NCI-H1436 (cell line): ENCODE measurements at places on chromosomes 6 and 20.

DNA sequence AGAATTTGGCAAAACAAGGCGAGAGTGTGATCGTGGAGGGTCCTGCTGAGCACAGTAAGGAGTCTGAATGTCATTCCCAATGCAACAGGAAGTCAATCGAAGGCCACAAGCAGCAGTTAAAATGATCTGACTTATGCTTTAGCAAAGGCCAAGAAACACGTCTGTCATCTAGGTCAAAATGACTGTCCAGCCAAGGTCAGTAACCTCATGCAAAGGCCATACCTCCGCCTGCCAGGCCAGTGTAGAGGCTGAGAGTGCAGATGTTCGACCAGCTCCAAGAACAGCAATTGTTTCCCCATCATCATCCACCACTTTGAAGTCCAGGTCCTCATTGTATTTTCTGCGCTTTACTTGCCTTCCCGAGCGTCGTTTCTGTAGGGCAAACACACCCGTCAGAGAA is 105.6 kb downstream of the CHD6 start:
- DNase-seq: no peak

DNA sequence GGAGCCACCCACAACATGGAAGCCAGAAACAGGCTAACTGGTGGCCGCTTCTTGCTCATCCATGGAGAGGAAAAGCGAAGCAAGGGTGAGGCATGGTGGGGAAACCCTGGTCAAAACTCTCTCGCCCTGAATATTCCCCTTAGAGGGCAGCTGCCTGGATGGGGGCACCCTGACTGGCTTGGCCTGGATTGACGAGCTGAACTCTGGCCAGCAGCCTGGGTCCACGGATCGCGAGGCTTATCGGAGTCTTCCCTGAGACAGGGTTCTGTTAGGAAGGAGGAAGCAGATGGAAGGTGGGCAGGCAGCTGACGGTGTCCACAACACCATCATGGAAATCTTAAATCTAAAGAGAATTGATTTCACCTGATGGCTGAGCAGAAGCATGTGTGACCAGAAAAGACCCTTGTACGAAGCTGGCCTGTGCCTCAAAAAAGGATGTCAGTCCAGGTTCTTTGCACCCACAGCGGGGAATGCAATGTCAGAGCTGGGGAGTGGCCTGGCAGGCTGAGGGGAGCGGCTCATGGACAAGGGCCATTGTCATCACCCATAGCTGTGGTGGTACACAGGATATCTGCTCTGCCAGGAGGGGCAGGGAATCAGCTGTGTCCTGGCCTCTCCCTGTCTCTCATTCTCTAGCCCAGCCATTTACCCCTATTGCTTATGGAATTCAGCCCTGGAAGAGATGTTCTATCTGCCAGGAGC is 109.4 kb upstream of the SNX9 start:
- no peak for DNase-seq

GRCh38 chr20:42123981-42124473 is 505.9 kb upstream of the CHD6 start:
- no peak for DNase-seq

GRCh38 chr6:106165885-106166485 is 79.8 kb downstream of the PRDM1 start:
- no peak for DNase-seq

DNA sequence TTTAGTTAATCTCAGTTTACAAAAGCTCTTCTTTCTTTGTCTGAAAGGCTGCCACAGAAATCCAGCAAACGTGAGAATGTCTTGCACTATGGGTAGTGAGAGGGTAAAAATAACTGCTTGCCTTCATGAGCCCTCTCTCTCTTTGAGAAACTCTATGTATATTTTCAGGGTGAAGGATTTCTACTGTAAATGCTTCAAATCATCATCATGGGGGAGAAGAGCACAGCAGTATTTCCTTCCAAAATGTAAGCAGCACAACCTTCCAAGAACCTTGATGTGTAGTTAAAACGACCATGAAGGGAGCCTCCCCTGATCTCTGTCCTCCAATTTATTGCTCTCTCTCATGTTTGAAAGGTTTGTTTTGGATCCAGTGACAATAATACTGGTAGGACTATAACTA is 141.3 kb upstream of the CENPW start:
- DNase-seq: no peak

GRCh38 chr6:34888874-34889555 is at the start of gene ANKS1A:
Gene ANKS1A (plus strand): TSS chr6:34889255. CDS start chr6:34889403, 148 bp downstream.
- DNase-seq: peak; percentile 87

GRCh38 chr6:132961610-132962009 is 147.2 kb downstream of the RPS12 start:
- DNase-seq: no peak

- DNase-seq: no peak
Measured at GRCh38 chr6:39217177-39217864, 12.0 kb downstream of the KCNK5 start.

DNA sequence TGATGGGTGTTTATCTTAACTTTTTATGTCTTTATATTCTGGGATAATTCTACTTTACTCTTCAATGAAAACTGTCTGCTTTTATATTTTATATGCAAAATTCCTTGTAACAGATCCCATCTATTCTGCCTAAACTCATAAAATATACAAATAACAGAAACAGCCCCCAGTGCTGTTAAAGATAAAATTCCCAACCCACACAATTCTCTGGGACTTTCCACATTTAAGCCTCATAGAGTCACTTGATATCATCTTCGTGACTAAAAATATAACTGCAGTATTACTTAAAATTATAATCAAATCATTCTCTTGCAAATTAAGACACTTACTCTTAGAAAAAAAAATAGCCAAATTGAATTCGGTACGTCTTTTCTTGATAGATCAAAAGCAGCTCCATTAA is 60.2 kb downstream of the INSM1 start:
- DNase-seq: no peak

DNA sequence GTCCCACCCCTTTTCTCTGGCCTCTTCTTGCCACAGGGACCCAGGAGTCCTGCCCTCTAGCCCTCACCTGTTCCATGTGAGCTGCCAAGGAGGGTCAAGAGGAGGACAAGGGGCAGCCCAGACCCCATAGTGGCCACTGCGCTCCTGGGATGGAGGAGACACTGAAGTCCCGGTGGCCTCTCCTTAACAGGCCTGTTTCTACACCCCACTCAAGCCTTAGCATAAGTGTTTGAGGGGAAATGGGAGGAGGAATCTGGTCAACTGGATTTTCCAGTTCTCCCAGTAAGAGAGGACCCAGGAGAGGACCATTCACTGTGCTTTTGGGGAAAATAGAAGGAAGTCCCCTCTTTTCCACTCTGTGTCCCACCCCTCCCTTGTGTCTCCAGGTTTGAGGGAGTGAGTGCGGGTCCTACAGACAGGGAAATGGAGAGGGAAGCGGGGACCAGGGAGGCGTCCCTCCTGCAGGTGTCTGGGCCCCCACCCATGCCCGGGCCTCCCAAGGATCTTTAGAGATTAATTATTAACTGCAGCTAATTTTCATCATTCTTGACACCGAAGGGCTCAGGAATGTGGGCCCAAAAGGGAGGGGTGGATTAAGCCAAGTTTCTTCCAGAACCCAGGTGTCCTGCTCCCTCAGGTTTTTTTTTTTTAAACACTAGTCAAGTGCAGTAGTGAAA is at the start of gene SFTA2:
Gene SFTA2 (minus strand): TSS at position 202 of the 677 bp plus-strand sequence. CDS start 74 bp downstream, at position 128.
- DNase-seq: no peak

DNA sequence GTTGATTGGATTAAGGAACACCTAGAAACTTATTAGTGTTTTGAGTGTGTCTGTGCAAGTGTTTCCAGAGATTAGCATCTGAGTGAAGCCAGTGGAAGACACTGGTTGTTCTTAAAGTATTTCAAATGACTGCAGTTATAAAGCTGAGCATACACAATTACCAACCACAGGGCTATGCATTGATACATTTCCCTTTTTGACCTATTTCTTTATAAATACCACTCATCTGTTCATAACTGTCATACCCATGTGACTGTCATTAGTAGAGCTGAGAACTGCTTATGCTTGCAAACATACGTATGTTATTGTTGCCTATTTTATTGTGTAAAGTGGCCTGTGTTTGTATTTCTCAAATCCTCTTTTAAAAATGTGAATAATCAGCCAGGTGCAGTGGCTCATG is 15.3 kb upstream of the ZC3H12D start:
- no peak for DNase-seq

GRCh38 chr6:21603082-21603952 is 9.8 kb downstream of the SOX4 start:
- no peak for DNase-seq

GRCh38 chr6:135557582-135557981 is 60.0 kb upstream of the AHI1 start:
- DNase-seq: no peak

DNA sequence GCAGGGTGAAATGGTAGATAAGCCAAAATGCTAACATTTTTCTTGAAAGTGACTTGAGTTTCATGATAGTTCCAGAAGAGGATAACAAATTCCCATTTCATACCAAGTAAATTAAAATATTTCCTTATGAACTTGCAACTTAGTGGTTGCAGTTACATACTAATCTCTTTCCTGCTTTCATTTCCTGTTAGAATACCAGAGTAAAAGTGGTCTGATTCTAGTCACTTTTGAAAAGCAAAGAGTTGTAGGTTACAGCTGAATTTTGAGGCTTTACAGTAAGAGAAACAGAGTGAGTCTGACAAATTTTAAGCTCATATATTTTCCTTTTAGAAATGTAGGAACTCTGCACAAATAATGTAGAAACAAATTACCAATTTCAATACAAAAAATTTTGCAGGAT is 117.4 kb downstream of the ZFAND3 start:
- no peak for DNase-seq

- DNase-seq: no peak
Measured at GRCh38 chr6:3592371-3592941, 135.6 kb upstream of the SLC22A23 start.

DNA sequence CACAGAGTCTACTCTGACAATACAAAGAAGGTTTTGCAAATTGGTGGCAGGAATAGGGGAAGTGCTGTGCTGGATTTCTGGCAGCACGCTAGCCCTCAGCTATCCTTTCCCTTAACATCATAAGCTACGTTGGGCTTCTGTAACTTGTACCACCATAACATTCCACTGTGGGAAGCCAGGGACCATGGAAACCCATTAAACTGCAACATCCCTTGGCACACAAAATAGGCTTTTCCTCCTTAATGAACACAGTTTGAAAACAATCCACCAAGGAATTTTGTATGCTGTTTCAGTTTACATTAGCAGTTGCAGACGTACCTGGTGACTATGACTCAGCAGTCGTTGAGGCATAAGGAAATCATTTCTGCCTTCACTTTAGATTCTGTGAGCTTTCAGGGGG is 203.9 kb upstream of the RAB32 start:
- no peak for DNase-seq

DNA sequence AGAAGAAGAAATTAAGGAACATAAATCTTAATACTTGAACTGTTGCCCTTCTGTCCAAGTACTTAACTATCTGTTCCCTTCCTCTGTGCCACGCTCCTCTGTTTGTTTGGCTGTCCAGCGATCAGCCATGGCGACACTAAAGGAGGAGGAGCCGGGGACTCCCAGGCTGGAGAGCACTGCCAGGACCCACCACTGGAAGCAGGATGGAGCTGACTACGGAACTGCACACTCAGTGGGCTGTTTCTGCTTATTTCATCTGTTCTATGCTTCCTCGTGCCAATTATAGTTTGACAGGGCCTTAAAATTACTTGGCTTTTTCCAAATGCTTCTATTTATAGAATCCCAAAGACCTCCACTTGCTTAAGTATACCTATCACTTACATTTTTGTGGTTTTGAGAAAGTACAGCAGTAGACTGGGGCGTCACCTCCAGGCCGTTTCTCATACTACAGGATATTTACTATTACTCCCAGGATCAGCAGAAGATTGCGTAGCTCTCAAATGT is 17.1 kb downstream of the IRF4 start:
- no peak for DNase-seq

GRCh38 chr6:56887086-56887485 is 67.8 kb upstream of the BEND6 start:
- no peak for DNase-seq

- DNase-seq: no peak
Measured at GRCh38 chr6:42813906-42814444, 32.1 kb downstream of the BICRAL start.

DNA sequence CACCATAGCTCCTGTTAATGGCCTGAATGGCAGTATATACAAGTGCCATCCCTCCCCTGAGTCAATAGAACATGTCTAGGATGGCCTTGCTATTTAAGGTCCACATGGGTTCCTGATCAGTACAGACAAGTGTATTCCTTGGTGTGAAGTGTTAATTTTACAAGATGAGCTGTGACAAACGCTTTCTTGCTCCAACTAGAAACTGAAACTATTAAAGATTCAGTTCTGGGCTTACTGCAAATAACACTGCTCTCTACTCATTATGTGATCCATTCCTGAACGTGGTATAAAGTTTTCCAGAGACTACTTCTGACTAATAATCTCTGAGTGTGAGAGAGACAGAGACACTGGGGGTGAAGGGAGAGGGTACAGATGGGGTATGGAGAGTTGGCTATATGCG is 198.0 kb upstream of the FBXL4 start:
- DNase-seq: no peak

DNA sequence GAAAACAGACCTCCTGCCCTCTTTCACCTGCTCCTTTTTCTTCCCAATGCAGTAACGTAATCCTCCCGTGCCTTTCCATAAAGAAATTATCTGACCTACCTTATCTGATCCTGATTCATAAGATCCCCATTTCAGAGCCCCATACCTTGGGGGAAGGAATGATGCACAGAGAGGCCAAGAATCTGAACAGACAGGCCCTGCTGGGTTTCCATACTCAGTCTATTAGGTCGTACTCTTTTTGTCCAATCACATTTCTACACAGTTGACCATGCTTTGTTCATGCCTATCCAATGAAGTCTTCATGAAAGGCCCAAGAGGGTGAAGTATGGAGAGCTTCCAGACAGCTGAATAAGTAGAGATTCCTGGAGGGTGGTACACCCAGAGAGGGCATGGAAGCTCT is 25.3 kb downstream of the SRPK1 start:
- no peak for DNase-seq

GRCh38 chr6:16480763-16481560 is 242.6 kb downstream of the GMPR start:
- no peak for DNase-seq

GRCh38 chr20:56624786-56625681 is 4.1 kb upstream of the TFAP2C start:
- no peak for DNase-seq

GRCh38 chr6:2436410-2437154 is 191.2 kb upstream of the GMDS start:
- DNase-seq: no peak

GRCh38 chr6:50637267-50637666 is 76.1 kb upstream of the TFAP2D start:
- DNase-seq: no peak
